Fibroblast of the aortic adventitia (primary cell): ENCODE measurements at places on chromosomes 1 and 21. TPM values are rescaled to one million over a fixed set of nuclear protein-coding genes. Genes with fewer than 3 reads are reported as not detected.

DNA sequence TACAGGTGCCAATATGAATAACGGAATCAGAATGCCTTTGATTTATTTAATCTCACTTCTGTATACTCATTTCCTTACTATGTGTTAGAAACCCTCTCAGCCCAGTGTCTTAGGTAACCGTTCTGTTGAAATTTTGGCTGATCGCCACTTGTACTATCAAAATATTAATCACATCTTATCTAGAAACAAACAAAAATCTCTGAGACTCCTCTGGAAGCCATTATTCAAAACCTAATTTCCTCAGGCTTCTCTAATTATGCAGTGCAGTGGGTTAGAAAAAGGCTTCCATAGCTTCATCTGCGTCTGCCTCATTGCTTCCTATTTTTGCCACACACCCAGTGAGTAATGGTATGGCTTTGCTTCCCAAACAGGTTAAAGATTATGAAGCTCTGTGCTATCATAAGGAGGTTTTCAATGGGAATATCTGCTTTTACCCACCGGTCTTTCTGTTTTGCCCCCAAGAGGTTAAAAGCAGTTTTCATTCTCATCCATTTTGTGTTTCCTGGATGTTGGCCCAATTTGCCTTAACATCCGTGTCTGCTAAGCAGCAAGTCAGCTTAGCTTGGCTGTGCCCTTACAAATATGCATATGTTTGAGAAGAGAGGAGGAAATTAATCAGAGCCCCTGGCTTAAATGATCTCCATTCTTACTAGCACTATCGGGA is 129.6 kb downstream of the RYR2 start:
- DNase-seq, result no peak

GRCh38 chr1:55052221-55053142 is 13.1 kb downstream of the PCSK9 start:
- DNase-seq, result no peak

DNA sequence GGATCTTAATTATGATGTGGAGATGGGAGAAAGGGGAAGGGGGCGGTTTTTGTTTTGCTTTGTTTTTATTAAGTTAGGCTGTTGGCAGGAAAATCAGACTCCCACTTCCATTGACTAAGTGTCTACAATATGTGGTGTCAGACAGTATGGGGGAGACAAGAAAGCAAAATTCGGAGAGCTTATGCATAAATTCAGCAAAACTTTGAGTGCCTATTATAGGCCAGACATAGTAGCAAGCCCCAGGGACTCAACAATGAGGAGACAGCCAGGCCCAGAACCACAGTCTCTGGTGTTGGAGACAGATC is 835 bp upstream of the TSPAN2 start:
- no peak for DNase-seq

GRCh38 chr21:33339918-33340317 is 15.1 kb downstream of the IFNAR1 start:
- DNase-seq, result no peak

DNA sequence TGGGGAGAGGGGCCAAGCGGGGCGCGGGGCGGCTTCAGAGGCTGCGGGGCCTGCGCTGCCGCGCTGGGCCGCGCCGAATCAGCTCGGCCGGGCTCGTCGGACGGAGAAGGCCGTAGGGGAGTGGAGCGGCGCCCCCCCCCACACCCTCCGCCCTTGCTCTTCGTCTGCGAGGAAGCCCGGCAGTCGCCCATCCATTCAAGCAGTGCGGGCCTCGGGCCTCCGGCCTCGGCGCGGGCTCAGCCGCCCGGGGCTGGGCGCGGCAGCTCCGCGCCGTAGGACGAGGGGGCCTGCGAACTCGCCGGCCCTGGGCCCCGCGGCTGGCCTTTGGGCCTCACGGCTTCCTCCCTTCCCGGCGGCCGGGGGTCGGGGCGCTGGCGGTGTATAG is 564 bp downstream of the CTPS1 start:
- DNase-seq, result no peak

FCAMR gene
- not detected in 2 replicates for total RNA-seq
